CD4-positive, alpha-beta T cell treated with Interleukin-6 at 100 ng/mL for 8 hours (primary cell): ENCODE measurements at places on chromosomes 11 and 22.

- no peak for DNase-seq
Observed at GRCh38 chr22:37809672-37810333, 2.1 kb downstream of the GCAT start.

- DNase-seq: no peak
Observed at GRCh38 chr22:39646398-39647063, 76.0 kb downstream of the CACNA1I start.

DNA sequence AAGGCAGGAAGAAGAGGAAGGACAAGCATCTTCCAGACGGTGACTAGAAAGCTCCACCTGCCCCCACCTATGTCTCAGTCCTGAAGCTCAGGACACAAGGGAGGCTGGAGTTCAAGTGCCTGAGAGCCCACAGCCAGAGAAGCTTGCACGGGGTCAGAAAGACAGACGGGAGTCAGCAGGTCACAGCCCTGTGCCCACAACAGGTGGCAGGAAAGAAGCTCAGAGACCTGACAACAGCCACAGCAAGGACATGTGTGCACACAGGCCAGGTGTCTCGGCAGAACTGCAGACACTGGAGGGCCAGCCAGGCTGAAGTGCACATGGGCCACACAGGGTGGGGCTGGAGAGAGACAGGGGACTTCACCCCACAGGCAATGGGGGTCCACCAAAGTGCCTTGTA, 37.2 kb upstream of the MOB2 start:
- no peak for DNase-seq

- DNase-seq: no peak
Observed at GRCh38 chr11:86237267-86237804, 7.2 kb upstream of the EED start.

- DNase-seq: peak; percentile 36
Observed at GRCh38 chr22:17237038-17237668, 17.9 kb upstream of the ADA2 start.

DNA sequence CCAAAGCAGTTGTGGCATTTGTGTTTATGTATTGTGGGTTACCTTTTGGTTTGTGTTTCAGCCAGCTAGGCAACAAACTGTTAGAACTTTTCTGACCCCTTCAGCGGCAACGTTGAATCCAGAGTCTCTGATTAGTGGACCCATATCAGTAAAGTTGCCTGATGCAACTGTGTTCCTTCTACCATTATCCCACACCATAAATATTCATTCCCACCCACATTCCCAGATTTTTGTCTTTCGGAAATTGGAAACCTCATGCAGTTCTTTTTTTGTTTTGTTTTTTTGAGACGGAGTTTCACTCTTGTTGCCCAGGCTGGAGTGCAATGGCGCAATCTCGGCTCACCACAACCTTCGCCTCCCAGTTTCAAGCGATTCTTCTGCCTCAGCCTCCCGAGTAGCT, 30.7 kb upstream of the RBX1 start:
- DNase-seq: no peak

GRCh38 chr22:46386312-46386711, 50.8 kb downstream of the TRMU start:
- no peak for DNase-seq

DNA sequence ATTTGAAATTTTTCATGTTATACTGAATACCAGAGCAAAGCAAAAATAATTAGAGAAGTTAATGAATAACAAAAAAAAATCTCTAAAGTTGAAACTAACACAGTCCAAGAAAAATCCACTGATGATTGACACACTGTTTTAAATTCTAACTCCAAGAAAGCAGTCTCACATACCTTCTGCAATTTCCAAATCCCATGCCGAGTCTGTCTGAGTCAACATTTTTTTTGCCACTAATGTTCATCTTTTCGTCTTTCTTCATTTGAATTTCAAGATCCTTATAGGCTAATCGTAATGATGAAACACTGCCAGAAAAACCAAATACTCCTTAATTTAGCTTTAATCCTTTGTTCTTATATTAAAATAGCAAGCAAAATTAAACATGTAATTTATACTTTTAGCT, 39.5 kb downstream of the ARFGAP3 start:
- no peak for DNase-seq

- no peak for DNase-seq
Observed at GRCh38 chr22:43435851-43436811, 24.3 kb downstream of the MPPED1 start.

GRCh38 chr11:115741376-115742107, 237.3 kb upstream of the CADM1 start:
- no peak for DNase-seq

GRCh38 chr11:88293931-88294330, 43.6 kb downstream of the CTSC start:
- no peak for DNase-seq

DNA sequence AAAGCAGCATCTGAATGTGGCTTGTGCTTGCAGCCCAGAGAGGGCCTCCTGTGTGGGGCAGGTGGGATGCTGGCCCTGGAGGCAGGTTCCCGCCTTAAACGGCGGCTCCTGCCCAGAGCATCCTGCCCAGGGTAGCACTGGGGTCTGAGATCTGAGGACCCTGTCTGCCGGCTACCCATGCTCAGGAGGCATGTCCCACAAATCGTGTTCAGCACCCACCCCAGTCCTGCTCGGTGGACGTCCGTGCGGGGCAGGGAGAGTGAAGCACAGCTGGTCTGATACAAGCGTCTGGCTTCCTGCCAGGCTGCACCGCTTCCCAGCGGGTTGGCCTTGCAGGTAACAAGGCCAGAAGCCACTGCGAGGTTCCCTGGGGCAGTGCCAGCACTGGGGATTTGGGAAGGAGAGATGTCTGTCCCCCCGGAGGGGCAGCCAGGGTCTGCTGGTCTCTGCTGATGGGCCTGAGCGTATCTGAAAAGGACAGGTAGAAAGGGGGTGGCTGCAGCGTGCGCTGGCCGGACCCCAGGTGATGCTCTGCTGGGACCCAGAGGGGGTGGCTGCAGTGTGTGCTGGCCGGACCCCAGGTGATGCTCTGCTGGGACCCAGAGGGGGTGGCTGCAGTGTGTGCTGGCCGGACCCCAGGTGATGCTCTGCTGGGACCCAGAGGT, 3.6 kb downstream of the TRABD start:
- no peak for DNase-seq

DNA sequence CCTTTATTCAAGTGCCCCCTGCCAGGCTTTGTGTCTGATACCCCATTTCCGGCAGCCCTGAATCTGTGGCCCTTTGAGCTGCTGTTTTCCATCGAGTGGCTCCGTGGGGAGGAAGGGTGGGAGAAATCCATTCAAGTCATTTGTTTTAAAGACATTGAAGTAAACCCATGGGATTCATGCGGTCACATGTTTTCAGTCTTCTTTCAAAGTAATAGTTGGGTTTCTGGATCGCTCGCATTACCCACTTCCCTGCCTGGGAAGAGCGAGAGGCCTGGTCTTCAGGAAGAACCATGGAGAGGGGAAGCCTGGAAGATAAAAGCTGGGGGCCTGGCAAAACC, 14.4 kb downstream of the DAGLA start:
- DNase-seq: no peak

GRCh38 chr11:26719289-26719973, 2.4 kb downstream of the SLC5A12 start:
- no peak for DNase-seq

DNA sequence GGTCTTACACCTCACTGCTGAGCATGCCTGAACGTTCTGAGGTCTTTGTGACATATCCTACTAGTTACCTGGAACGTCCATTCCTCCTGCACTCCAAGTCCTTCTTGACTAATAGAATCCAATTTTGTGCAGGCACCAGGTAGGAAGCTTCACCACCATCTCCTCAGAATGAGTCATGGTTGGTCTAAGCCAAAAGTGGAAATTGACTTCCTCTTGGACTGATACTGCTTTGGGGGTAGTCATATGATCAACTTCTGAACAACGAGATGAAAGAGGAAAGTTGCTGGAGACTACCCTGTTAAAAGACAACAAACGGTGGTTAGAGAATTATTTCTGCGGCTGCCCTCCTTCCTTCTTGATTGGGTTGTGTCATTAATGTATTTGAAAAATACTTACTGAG, 374.2 kb upstream of the LARGE1 start:
- DNase-seq: no peak

DNA sequence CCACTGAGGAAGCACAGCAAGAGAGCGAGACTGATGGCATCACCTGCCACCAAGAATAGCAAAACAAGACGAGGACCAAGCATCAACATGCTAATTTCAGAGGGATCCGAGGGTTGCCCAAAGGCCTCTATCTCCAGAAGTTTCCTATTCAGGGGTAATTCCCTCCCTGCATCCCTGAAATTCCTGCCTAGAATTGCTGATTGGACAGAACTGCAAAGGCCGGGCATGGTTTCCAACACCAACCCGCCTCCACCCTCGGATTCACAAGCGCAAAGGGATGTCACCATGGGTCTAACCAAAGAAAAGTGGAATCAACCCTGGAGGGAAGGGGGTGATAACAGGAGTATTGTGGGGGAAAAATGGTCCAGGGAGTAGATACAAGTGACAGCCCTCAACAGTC, 28.3 kb upstream of the ETS1 start:
- no peak for DNase-seq

DNA sequence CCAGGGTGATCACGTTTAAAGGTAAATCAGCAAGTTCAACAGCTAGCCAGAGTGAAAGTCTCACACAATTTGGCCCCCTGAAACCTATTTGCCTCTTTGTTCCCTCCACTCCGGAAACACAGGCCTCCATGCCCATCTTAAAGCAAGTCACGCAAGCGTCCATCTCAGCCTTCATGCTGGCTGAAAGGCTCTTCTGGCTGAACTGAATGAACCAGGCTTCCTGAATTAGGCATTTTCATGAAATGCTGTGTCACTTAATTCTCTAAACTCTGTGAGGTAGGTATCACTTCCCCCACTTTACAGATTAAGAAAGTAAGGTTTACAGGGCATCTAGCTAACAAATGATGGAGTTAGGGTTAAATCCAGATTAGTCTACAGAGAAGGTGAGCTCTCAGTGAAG, 1.4 kb downstream of the SLC25A17 start:
- no peak for DNase-seq

DNA sequence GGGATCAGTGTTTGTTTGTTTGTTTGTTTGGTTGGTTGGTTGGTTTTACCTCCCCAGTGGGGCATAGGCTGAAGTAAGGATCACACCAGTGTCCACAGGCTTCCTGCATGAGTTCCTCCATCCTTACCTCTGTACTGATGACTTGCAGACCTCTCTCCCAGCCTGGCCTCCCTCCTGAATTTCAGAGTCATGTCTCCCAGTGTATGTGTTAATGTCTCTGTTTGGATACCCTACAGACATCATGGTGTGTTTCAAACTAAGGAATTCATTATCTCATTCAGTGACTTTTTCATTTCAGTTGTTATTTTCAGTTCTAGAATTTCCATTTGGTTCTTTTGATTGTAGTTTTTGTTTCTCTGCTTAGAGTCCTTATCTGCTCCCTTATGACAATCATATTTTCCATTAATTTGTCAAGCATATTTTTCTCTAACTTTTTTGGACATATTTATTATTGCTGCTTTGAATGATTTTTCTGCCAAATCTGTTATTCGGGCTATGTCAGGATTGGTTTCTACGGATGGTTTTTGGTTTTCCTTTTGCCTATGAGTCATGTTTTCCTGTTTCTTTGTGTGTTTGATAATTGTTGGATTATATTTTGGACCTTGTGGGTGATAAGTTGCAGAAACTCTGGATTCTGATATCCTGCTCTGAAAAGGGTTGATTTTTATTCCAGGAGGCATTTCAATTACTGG, 23.6 kb downstream of the MYEOV start:
- no peak for DNase-seq

DNA sequence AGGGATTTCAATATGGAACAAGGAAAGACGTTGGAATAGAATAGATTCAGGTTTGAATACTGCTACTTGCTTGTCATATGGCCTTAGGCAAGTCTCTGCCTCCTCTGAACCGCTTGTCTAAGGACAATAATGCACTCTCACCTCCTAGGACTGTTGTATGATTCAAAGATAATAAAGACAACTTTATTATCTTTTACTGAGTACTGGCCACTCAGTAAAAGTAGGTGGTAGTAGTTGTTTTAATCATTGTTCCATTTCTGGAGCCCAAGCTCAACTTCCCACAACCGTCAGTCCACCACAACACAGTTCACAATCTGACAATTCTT, 134.2 kb downstream of the ME3 start:
- no peak for DNase-seq

GRCh38 chr22:37244114-37244921, at the start of gene RAC2:
Gene RAC2 (minus strand): TSS chr22:37244269. CDS start chr22:37244148, 121 bp downstream.
- DNase-seq: peak; percentile 91

- no peak for DNase-seq
Observed at GRCh38 chr11:34449013-34449412, 10.3 kb downstream of the CAT start.

- DNase-seq: no peak
Observed at GRCh38 chr11:34160049-34160721, 54.8 kb downstream of the NAT10 start.

DNA sequence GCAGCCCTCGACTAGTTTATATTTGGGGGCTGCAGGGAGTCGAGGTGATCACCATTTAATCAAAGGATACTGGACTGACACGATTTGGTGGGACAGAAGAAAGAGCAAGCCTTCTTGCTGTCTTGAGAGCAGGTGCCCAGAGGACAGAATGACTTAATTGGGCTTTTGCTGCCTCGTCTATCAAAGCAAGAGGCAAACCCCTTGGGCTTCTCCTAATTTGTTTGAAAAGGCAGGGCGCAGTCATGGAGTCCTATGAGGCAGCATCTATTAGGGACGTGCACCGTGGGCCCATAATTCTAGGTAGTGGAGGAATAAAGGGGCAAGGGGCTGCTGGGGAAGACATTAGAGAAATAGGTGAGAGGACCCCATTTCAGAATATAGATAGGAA, 1411.3 kb downstream of the TBC1D22A start:
- no peak for DNase-seq

- no peak for DNase-seq
Observed at GRCh38 chr22:24753914-24754313, 20.6 kb downstream of the PIWIL3 start.

- DNase-seq: peak; percentile 19
Observed at GRCh38 chr11:64185175-64185692, 737 bp upstream of the STIP1 start.

- DNase-seq: no peak
Observed at GRCh38 chr22:19871845-19872778, 17.4 kb upstream of the GNB1L start.

DNA sequence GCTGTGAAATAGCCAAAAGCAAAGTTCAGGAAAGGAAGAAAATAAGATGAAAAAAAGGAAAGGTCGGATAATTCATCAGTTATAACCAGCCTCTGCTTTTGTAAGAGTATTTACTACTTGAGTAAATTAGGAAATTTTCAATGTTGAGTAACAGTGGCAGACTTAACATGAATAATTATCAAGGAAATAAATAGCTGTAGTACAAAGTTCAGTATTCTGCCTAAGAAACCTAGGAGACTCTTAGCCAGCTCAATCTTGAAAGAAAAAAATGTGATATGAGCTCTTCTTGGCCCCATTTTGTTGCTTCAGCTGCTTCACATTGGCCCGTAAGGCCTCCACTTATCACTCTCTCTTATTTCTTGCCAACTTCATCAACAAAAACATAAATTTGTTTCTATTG, 17.0 kb upstream of the DNAJB7 start:
- no peak for DNase-seq

DNA sequence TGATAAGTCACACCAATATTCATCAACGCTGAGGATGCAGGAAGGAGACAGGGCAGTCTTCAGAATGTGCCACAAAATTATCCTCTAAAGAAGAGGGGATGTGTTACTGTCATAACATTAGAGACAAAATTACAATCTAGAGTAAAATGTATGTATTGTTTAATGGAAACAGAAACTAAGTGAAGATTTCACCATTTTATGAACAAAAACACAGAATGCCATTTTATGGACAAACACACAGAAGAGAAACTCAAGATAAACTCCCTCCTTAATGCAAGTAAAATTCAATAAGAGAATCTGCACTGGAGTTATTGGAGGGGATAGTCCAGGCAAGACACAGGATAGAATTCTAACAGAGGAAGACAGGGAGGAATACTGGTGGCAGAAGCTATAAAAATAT, 62.8 kb downstream of the LARGE2 start:
- DNase-seq: no peak
